Glutamatergic neuron (in vitro differentiated cells): ENCODE measurements at places on chromosomes 5 and 9. TPM values are rescaled to one million over a fixed set of nuclear protein-coding genes. Genes with fewer than 3 reads are reported as not detected.

- no peak overlapping the region for H3K4me3 ChIP-seq
- no peak for DNase-seq
- H3K27ac ChIP-seq, result no peak overlapping the region
- no peaks in the 10 kb centered on the region for H3K36me3 ChIP-seq
Observed at GRCh38 chr5:34609951-34610441, 46.1 kb upstream of the RAI14 start.

- no peaks in the 10 kb centered on the region for H3K36me3 ChIP-seq
- H3K4me3 ChIP-seq, result no peak overlapping the region
- DNase-seq, result no peak
- no peaks in the 10 kb centered on the region for H3K27me3 ChIP-seq
- H3K4me1 ChIP-seq, result peaks cover 7% of the 10 kb centered on the region
Observed at GRCh38 chr9:124820698-124821623, 32.3 kb upstream of the WDR38 start.

- no peaks in the 10 kb centered on the region for H3K27me3 ChIP-seq
- no peak overlapping the region for H3K27ac ChIP-seq
- DNase-seq, result no peak
- no peaks in the 10 kb centered on the region for H3K36me3 ChIP-seq
Observed at GRCh38 chr9:18638371-18639249, 164.7 kb downstream of the ADAMTSL1 start.

- no peak overlapping the region for H3K27ac ChIP-seq
- peak; percentile 8 for DNase-seq
- H3K27me3 ChIP-seq, result peaks cover 6% of the 10 kb centered on the region
- H3K36me3 ChIP-seq, result no peaks in the 10 kb centered on the region
Observed at GRCh38 chr9:127185931-127186781, 63.7 kb upstream of the ANGPTL2 start.

- peak; percentile 45 for DNase-seq
- no peaks in the 10 kb centered on the region for H3K36me3 ChIP-seq
- H3K4me1 ChIP-seq, result no peaks in the 10 kb centered on the region
- H3K4me3 ChIP-seq, result no peak overlapping the region
- peaks cover 5% of the 10 kb centered on the region for H3K27me3 ChIP-seq
Observed at GRCh38 chr9:112074250-112075008, 100.7 kb downstream of the SUSD1 start.

- no peaks in the 10 kb centered on the region for H3K36me3 ChIP-seq
- H3K4me1 ChIP-seq, result no peaks in the 10 kb centered on the region
- no peak overlapping the region for H3K27ac ChIP-seq
- no peaks in the 10 kb centered on the region for H3K27me3 ChIP-seq
Observed at GRCh38 chr5:146419696-146420095, 27.4 kb upstream of the TCERG1 start.

DNA sequence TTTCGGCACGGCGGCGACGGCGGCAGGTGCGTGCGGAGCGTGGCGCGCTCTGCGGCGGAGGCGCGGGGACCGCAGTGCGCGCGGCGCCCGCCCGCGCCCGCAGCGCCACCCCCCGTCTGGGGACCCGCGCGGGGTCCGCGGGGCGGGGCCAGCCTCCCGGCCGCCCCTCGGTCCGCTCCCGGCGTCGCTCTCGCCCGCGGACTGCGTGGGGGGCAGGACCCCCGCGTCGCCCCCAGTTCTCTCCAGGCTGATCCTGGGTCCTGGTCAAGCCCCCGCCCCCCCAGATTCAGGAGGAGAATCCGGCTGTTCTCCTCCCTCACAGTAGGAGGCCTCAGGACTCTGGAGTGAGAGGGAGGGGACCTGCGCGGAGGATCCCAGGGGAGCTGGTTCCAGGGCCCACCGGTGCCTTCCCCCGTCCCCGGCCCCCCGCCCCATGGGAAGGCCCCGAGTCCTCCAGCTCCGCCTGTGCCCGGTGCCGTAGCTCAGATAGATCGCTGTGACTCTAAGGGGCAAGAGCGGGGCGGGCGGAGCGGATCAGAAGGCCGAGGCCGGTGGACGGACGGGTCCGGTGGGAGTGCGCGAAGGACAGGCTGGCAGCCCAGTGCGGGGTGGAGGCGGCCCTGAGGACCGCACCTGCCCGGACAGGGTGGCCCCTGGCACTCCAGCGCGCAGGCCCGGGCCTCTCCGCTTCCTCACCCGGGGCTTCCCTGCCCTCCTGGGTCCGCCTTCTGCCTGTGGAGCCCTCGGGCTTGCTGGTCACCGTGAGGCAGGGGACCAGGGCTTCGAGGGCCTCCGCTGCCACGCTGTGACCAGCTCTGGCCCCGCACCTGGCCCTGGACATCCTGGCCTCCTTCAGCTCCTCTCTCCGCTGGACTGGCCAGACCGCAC is at the start of gene RNF208:
Gene RNF208 (minus strand): TSS at position 51 of the 888 bp plus-strand sequence. CDS start 1,028 bp downstream, outside the sequence.
- peak within 1 kb of the TSS; percentile 88 for H3K4me3 ChIP-seq
- peak within 1 kb of the TSS; percentile 17 for H3K27ac ChIP-seq
- H3K27me3 ChIP-seq, result peaks cover 4% of the 10 kb centered on the region
- H3K4me1 ChIP-seq, result peaks cover 3% of the 10 kb centered on the region

- peak overlapping the region; percentile 5 for H3K27ac ChIP-seq
- DNase-seq, result no peak
- no peaks in the 10 kb centered on the region for H3K36me3 ChIP-seq
- H3K4me1 ChIP-seq, result peaks cover 24% of the 10 kb centered on the region
- H3K4me3 ChIP-seq, result no peak overlapping the region
Observed at GRCh38 chr9:88396836-88397577, 8.8 kb downstream of the SPIN1 start.

GRCh38 chr5:68757626-68758212 is 336.1 kb upstream of the SLC30A5 start:
- no peaks in the 10 kb centered on the region for H3K36me3 ChIP-seq
- H3K27me3 ChIP-seq, result no peaks in the 10 kb centered on the region
- no peak for DNase-seq
- no peak overlapping the region for H3K27ac ChIP-seq
- H3K4me3 ChIP-seq, result no peak overlapping the region

DNA sequence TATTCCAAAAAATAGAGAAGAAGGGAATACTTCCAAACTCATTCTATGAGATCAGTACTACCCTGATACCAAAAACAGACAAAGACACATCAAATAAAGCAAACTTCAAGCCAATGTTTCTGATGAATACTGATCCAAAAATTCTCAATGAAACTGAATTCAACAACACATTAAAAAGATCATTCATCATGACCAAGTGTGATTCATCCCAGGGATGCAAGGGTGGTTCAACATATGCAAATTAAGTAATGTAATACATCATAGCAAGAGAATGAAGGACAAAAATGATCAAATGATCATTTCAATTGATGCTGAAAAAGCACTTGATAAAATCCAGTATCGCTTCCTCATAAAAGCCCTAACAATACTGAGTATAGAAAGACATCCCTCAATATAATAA is 4.9 kb upstream of the RCL1 start:
- no peaks in the 10 kb centered on the region for H3K4me1 ChIP-seq
- H3K27ac ChIP-seq, result no peak overlapping the region
- peaks cover 5% of the 10 kb centered on the region for H3K27me3 ChIP-seq
- no peak for DNase-seq
- H3K4me3 ChIP-seq, result no peak overlapping the region
- H3K36me3 ChIP-seq, result no peaks in the 10 kb centered on the region

DNA sequence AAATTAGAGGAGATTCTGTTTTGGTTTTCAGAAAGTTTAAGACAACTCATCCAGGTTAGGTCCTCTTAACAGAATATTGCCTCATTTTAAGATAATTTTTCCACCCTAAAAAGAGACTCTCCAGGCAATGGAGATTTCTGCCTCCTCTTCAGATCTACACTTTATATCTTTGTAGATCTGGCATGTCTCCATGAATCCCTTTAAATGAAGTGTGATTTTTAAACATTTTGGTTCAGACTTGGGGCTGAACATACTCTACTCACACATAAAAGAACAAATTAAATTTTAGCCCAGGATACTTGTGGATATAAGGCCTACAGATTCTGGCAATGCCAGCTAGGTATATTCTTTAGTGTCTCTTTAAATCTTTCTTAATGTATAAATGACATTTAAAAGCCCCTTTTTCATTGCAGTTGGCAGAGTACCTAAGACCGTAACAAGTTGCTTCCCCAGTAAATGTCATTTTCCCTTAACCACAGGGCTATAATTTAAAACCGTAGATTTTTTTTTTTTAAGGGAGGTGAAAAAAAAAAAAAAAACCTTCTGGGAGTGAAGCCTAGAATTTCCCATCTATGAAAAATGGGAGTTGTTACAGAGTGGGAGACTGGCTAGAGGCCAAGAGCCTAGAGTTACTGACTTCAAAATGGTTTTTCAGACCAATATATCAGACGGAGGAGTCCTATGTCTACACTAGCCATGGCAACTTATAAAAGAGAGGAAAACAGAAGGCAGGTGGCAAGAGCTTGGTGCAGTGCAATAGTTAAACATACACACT is 207.8 kb upstream of the TARS1 start:
- H3K27me3 ChIP-seq, result no peaks in the 10 kb centered on the region
- H3K4me3 ChIP-seq, result no peak overlapping the region
- no peaks in the 10 kb centered on the region for H3K36me3 ChIP-seq
- no peaks in the 10 kb centered on the region for H3K4me1 ChIP-seq

GRCh38 chr5:27269766-27270165 is 231.4 kb upstream of the CDH9 start:
- H3K27ac ChIP-seq, result no peak overlapping the region
- peaks cover 2% of the 10 kb centered on the region for H3K27me3 ChIP-seq
- DNase-seq, result no peak
- no peak overlapping the region for H3K4me3 ChIP-seq
- peaks cover 2% of the 10 kb centered on the region for H3K36me3 ChIP-seq

GRCh38 chr5:90944116-90944515 is 385.5 kb downstream of the ADGRV1 start:
- no peak for DNase-seq
- H3K4me1 ChIP-seq, result peaks cover 6% of the 10 kb centered on the region
- no peaks in the 10 kb centered on the region for H3K27me3 ChIP-seq
- no peak overlapping the region for H3K27ac ChIP-seq

DNA sequence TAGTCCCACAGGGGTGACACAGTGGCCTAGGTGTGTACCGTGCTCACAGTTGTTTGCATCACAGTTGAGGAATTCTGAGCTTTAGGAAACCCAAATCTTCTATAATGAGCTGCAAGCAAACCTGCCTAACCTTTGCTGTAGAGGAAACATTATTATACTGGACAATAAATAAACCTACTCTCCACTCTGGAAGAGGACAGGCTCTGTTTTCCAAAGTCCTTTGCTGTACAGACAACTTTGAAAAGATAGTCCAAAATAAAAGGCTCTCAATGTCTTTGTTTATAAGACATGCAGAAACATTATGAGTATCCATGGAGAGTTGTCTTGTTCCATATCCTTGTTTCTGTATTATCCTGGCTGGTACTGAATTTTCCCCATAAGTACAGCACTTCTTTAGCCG is 29.4 kb downstream of the ZNF131 start:
- H3K36me3 ChIP-seq, result no peaks in the 10 kb centered on the region
- H3K4me1 ChIP-seq, result peaks cover 4% of the 10 kb centered on the region
- H3K27ac ChIP-seq, result no peak overlapping the region
- DNase-seq, result no peak

DNA sequence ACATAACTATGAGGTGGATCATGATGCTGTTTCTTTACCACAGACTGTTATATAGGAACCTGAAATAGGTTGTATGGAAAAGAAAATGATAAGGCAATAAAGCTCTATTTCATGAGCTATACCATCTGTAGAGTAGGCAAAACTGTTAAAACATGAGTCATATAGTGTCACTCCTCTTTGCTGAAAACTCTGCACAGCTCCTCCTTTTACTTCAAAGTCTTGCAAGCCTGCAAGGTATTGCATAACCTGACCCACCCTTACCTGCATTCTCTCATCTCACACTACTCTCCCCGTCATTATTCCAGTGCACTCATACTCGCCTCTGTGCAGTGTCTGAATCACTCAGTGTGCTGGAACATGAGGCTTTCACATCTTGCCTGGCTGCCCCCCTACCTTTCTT is 790.1 kb downstream of the EFNA5 start:
- H3K27ac ChIP-seq, result no peak overlapping the region
- DNase-seq, result no peak
- no peaks in the 10 kb centered on the region for H3K4me1 ChIP-seq
- H3K36me3 ChIP-seq, result peaks cover under 1% of the 10 kb centered on the region
- no peak overlapping the region for H3K4me3 ChIP-seq

Gene HRH2
- not detected for total RNA-seq

Gene OTP
- 0.17 TPM for total RNA-seq

Gene ANKRD55
- total RNA-seq, result not detected

Gene WNT8A
- total RNA-seq, result not detected

Gene NMUR2
- total RNA-seq, result not detected

Gene EMB
- 19.7 TPM for total RNA-seq

Gene ASTN2
- 134 TPM for total RNA-seq
